ENCODE measurements at places on chromosomes 16 and 17.

- no peak for DNase-seq
These were observed 6.4 kb upstream of the CRISPLD2 start for GRCh38 chr16:84813141-84813934.

GRCh38 chr16:89033796-89034572 lies 57.0 kb upstream of the CBFA2T3 start:
- no peak for DNase-seq

- no peak for DNase-seq
These were observed 2.5 kb upstream of the PRR29 start for GRCh38 chr17:63995626-63996025.

GRCh38 chr17:80102664-80103448 lies 1.5 kb downstream of the GAA start:
- no peak for DNase-seq

- no peak for DNase-seq
These were observed 68.8 kb downstream of the KATNIP start for GRCh38 chr16:27618606-27619327.

- no peak for DNase-seq
These were observed at the start of gene ALOX15 for GRCh38 chr17:4641297-4642195. Gene ALOX15 (minus strand): TSS chr17:4641678. CDS start chr17:4641651, 27 bp downstream.

Measured in stimulated activated CD8-positive, alpha-beta memory T cell treated with anti-CD3 and anti-CD28 coated beads, Interleukin-12 subunit alpha, Interleukin-12 subunit beta, amount 100 ng/mL, for 1 hour (primary cell).